ENCODE measurements at places on chromosomes 1 and 21.

GRCh38 chr21:33452362-33452761 is 27.4 kb downstream of the TMEM50B start:
- no peak for DNase-seq

- DNase-seq: no peak
Measured at GRCh38 chr21:31299291-31300147, 44.5 kb downstream of the TIAM1 start.

DNA sequence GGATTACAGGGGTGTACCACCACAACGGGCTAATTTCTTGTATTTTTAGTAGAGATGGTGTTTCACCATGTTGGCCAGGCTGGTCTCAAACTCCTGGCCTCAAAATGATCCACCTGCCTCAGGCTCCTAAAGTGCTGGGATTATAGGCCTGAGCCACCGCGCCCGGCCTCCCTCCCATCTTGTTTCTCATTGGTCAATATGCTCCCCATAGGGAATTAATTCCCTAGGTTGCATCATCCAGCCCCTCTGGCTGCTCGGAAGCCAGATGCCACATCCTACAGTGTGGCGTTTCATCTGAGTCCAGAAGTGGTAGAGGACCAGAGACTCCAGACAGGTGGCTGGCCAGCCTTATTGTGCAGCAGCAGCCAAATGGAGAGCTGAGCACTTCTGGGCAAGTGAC is 11.5 kb upstream of the VASH2 start:
- DNase-seq: no peak

DNA sequence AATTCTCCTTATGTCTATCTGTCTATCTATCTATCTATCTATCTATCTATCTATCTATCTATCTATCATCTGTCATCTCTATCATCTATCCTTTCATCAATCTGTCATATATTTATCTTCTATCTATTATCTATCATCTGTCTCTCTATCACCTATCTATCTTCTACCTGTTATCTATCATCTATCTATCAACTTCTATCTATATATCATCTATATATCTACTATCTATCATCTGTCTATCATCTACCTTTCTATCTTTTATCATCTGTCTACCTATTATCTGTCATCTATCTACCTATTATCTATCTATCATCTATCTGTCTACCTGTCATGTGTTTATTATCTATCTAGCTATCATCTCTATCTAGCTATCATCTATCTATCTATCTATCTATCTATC is 124.7 kb upstream of the C1orf174 start:
- DNase-seq: no peak

- DNase-seq: no peak
Measured at GRCh38 chr1:31783846-31784245, 19.7 kb upstream of the ADGRB2 start.

DNA sequence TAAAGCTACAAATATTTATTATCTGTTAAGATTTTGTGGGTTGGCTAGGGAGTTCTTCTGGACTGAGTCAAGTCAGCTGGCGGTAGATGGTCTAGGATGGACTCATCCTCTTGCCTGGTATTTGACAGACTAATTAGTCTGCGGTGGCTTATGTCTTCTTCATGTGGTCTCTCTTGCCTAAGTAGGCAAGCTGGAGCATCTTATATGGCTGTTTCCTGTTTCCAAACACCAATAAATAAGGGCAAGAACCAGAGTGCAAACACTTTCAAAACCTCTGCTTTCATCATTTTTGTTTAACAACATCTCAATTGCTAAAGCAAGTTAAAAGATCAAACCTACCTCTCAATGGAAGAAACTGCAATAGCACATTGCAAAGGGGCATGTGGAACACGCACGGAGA is 484.8 kb downstream of the PTPRC start:
- DNase-seq: peak; percentile 70

DNA sequence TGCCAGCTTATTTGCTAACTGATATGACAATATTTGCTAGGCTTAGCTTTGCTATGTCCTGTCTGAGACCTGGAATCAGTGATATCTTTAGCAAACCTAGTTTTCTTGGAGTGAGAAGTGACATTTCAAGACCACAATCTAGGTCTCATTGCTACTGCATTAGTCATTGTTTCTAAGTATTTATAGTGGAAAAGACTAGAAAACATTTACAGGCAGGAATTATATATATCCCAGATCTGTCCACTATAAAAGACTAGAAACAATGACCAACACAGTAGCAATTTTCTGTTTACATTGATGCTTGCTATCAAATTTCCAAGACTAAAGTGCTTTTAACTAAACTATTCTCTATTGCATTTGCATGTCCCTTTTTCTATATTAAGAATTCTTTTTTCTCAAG is 5.0 kb upstream of the RGS18 start:
- peak; percentile 28 for DNase-seq

- DNase-seq: peak; percentile 43
Measured at GRCh38 chr21:46191257-46191685, 7.0 kb upstream of the SPATC1L start.

GRCh38 chr1:26786437-26787380 is 1.0 kb upstream of the PIGV start:
- no peak for DNase-seq

GRCh38 chr1:1629430-1630190 is 2.4 kb upstream of the MMP23B start:
- DNase-seq: no peak

- no peak for DNase-seq
Measured at GRCh38 chr1:173117761-173118160, 67.0 kb upstream of the TNFSF18 start.

- DNase-seq: no peak
Measured at GRCh38 chr1:32984455-32985171, 20.0 kb upstream of the RNF19B start.

GRCh38 chr1:17684810-17685209 is 70.3 kb upstream of the ACTL8 start:
- DNase-seq: no peak

DNA sequence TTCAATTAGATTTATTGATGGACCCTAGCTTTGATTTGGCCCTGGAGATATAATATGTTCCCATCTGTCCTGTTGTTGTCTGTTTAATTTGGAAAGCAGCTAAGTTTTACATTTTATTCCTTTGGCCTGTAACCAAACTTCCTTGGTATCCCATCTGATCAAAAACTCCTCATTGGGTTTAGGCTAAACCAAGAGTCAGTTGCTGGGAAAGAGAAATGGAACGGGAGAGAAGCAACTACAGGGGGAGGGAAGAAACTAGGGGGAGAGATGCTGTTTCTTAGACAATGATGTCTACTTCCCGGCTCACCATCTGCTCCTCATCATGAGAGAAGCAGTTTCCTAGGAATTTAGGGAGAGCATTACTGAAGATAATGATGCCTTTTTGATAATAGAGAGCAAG is 141.8 kb downstream of the SYT2 start:
- no peak for DNase-seq

DNA sequence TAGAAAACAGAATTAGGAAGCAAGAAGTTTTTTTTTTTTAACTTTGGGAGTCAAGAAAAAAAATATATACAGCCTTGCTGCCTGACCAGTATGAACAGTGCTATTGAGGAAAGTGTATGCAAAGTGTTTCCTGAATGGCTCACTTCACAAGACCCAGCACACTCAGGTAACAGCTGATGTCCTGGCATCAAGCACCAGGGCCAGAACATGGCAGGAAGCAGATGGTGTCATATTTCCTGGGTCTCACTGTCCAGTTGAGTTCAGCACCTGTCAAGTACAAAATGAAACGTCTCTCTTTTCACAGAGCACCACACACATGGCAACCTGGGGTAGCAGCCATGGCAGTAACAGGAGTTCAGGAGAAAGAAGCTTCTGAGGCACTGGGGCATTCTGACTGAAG is 372.3 kb downstream of the TTLL7 start:
- no peak for DNase-seq

- no peak for DNase-seq
Measured at GRCh38 chr1:181769846-181770245, 286.5 kb downstream of the CACNA1E start.

DNA sequence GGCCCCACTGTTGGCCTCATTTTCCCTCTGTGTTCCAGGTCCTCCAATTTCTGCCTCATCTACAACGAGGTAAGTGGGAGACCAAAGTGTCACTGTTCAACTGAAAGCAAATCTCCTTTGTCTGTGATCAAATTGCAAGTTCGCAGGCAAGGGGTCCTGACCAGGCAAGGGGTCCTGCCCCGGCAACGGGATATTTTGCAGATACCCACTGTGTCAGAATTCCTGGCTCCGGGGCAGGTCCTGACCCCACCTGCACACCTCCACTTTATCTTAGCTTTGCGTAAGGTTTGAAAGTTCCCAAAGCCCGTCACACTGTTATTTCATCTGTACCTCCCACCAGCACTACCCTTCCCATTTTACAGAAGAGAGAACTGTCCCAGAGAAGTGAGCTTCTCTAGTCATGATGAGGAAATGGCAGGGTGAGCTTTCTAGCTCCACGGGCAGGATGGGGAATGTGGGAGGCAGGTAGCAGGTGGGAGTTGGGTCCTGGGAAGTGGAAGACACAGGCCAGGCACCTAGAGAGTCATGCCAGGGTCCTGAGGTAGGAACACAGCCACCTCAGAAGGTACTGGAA is 32.0 kb upstream of the CSF1 start:
- no peak for DNase-seq

GRCh38 chr1:110872366-110872744 is 593 bp upstream of the CD53 start:
- DNase-seq: no peak

- no peak for DNase-seq
Measured at GRCh38 chr1:158103861-158104522, 76.7 kb upstream of the CD1D start.

DNA sequence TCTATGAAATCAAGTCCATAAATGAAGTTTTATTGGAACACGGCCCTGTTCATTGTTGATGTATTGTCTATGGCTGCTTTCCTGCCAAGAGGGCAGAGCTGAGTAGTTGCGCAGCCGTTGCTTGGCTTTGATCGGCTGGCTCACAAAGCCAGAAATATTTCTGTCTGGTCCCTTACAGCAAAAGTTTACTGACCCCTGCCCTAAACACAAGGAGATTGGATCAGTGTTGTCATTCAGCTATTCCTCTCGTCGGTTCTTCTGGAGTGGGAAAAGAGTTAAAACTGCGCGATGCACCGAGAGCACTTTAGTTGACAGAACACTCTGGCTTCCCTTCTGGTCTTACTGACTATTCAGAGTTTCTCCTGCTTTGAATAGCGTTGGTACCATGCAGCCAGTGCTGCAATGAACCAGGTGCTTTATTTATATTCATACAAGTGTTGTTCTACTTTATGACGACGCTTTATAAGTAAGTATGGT is 868 bp downstream of the ZBTB40 start:
- no peak for DNase-seq

DNA sequence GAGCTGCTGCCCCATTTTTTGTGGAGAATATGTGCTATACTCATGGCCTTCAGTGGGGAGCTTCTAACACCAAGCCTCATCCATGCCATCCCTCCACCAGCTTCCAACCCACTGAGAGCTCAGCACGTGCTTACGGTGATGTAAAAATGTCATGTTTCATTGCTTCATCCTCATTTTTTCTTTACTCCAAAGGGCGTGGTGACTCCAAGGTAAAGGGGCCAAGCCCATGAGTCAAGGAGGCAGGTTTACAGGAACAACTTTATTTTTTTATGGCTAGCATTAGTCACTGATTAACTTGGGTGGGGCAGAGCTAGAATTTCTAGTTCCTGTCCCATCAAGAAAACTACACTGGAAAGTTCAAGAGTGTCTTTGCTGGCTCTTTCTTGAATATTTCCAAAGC is at the start of gene C1orf226:
TSS of gene C1orf226 (plus strand) at position 346 of the 400 bp plus-strand sequence. CDS start 174 bp downstream, outside the sequence.
- DNase-seq: no peak

GRCh38 chr1:39828734-39829133 is 40.1 kb upstream of the BMP8B start:
- no peak for DNase-seq

DNA sequence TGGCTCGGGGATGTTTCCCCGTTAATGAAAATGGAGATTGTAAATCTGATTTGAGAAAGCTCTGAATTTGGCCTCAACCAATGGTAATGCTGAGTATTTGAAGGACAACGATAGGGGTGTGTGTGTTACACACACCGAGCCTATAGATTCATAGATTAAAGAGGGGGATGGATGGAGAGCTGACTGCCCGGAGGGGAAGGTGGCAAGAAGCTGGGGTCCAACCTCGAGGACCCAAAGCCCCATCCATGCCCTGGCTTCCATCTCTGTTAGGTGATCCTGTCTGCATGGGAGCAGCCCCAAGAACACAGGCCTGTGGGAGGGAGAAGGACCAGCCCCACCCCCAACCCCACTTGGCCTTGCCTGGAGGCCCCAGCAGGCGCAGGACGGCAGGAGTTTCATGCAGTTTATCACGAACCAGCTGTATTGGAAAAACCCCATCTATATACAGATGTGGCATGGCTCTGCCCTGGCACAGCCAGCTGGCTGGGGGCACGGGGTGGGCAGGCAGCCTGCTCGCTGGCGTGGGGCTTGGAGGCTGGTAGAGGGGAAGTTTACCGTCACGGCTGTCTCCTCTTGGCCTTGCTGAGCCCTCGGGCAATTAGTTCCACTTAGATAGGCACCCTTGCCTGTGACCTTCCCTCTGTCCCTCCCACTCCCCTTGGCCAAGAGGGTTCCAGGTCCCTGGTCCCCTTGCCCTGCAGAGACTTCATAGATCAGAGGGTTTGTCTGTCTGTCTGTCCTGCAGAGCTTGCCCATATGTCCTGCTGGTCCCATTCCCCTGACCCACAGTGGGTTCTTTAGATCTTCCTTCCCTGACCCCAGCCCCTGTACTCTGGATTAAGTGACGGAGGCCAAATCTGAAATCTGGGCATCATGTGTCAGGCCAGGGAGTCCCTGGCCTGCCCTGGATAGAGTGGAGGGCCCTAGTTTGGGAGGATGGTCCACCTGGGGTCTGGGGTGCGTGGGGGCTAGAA is 3.0 kb downstream of the HSPB7 start:
- no peak for DNase-seq

DNA sequence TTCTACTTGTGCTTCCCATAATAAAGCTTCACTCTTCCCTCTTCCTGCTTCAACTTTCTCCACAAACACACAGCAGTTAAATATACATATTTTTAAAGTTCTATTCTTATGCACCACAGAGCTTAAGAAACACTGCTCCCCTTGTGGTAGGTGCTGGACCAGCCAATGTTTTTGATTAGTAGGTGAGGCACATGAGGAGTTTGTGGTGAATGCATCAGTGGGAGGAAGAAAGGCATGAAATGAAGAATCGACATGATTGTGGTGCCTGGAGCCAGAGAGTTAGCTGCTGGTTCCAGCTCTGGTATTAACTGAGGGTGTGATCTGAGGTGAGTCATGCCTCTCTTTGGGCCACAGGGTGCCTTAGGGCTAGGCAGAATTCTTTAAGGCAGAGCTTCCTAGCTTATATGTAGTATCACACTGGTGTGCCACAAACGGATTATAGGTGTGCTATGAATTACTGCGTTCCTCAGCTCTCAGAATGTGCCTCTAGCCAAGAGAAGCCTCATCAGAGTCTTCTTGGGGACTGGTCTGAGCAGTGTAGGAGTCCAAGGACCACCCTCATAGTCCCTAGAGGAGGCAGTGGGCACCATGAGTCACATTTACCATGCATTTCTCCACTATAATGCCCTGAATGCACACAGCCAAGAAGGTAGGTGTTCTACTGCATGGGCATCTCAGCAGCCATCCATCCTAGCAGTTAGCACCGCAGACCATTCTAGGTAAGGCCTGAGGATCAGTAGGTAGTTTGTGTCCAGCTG is 97.4 kb upstream of the SGIP1 start:
- DNase-seq: peak; percentile 58

GRCh38 chr1:27531959-27532685 is 42.2 kb upstream of the WASF2 start:
- no peak for DNase-seq

GRCh38 chr1:246001837-246002230 is 505.2 kb downstream of the SMYD3 start:
- no peak for DNase-seq

- no peak for DNase-seq
Measured at GRCh38 chr1:3153902-3154795, 85.1 kb downstream of the PRDM16 start.

GRCh38 chr1:185406006-185406690 is 89.1 kb upstream of the IVNS1ABP start:
- no peak for DNase-seq

All from HS-5 (cell line).